NCI-H446 treated with DMSO at 0.1 percent for 48 hours (cell line): ENCODE measurements at places on chromosomes 2 and 18.

DNA sequence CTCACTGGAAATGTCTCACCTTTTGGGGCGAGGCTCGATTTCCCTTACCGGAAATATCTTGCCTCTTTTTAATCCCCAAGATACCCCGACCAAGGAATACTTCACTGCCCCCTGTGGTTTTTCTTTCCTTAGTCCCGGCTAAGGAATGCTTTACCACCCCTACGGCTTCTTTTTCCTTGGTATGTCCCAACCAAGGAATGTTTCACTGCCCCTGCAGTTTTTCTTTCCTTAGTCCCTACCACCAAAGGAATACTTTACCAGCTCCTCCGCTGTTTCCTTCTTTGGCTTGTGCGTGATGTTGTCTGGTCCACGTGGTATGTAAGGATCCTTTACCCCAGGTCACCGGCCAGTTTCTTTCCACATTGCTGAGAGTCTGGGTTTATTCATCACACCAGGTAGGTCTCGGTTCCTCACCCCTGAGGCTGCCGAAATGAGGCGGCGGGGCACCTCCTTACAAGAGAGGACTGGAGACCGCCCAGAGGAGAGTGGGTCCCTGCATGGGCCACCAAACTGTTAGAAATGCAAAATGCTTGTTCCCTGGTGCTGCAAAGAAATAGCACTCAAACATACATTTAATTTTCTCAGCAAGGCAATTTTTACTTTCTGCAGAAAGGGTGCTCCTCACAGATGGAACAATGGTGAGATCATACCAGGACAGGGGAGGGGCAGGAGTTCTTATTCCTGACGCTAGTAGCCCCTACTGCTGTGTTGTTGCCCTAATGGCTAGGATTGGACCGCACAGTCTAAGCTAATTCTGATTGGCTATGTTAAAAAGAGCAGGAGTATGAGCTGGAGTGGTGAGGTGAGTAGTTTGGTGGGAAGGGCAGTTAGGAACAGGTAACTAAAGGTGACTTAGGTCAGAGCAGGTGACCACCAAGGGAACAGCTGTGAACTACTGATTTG lies 33.4 kb upstream of the CLASP1 start:
- no peak for DNase-seq

GRCh38 chr2:100125626-100126025 lies 16.8 kb downstream of the AFF3 start:
- no peak for DNase-seq

DNA sequence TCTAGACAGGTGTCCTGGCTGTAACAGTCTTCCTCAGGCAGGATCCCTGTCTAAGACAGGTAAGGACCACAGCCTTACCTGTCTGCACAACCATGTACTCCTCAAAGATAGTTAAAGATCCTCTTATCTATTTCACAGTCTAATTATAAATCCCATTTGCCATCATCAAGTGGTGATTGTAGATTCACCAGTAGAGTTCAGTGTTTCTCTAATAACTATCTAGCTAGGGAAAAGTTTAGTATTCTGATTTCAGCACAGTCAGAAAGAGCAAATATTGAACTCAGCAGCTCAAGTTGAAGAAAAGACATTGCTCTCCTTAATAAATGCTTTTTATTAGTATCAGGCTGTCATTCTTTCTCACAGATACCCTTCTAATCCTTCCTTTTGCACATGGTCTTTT lies 1305.5 kb upstream of the NXPH2 start:
- DNase-seq, result peak; percentile 11

DNA sequence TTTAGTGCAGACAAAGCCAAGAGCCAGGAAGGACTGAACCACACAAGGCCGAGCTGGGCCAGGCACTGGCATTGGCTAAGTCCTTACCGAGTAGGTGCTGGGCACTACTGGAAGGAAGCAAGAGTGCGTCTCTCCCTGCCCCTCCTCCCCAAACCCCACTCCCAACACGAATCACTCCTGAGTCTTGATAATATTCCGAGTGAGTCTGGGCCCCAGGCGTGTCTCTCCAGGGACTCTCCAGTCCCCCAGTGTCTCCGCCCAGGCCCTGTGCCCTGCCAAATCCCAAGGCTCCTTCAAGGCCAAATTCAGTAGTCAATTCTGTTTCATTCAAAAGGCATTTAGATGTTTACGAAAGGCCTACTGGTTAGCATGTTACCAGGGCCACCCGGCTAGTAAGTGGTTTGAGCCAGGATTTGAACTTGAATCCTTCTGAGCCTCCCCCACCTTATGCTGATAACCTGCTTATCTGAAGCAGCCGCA lies 82.8 kb downstream of the GLI2 start:
- peak; percentile 39 for DNase-seq

- no peak for DNase-seq
These were observed 9.4 kb upstream of the RALB start for GRCh38 chr2:120243211-120243610.

- no peak for DNase-seq
These were observed 32.3 kb downstream of the CYP27C1 start for GRCh38 chr2:127187831-127188230.

GRCh38 chr2:170113168-170113894 lies 64.6 kb upstream of the MYO3B start:
- DNase-seq, result no peak

GRCh38 chr2:67057901-67058703 lies 339.0 kb upstream of the ETAA1 start:
- no peak for DNase-seq

DNA sequence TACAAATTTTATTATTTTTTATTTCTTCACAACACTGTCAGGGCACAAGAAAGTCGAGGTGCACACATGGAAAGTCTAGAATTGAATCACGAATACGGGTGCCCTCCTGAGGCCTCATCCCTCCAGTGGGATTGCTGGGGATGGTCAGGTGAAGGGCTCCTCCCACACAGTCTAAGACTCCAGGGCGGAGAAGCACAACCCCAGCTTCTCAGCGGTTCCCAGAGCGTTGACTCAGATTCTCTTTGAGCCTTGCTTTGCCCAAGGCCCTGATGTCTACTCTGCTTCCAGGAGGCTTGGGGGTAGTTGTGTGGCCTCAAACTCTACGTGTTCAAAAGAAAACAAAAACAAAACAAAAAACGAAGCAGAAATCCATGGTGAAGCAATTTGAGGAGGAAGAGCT lies 108.4 kb downstream of the LYPD6B start:
- no peak for DNase-seq

DNA sequence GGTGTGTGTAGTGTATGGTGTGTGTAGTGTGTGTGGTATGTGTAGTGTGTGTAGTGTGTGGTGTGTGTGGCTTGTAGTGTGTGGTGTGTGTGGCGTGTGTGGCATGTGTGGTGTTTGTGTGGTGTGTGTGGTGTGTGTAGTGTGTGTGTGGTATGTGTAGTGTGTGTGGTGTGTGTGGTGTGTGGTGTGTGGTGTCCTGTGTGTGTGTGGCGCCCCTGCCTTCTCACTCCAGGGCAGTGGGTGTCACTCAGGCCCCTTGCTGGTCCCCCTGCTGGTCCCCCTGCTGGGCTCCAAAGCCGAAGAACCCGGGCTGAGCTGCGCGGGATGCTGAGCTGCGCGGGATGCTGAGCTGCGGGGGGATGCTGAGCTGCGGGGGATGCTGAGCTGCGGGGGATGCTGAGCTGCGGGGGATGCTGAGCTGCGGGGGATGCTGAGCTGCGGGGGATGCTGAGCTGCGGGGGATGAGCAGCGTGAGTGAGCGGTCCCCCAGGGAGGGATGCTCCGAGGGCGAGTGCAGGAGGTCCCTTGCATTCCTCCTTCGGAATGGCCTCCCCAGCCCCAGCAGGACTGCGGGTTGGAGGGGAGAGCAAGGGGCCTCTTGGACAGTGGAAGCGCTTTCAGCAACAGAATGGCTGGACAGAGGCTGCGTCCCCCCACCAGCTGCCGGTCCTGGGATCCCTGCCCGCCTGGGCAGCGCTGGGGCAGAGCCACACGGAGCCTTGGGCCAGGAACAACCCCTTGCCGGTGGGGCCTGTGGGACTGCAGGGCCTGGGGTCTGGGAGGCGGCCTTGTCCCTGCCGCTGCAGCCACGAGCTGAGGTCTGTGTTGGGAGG lies 3.4 kb upstream of the RTP5 start:
- no peak for DNase-seq

DNA sequence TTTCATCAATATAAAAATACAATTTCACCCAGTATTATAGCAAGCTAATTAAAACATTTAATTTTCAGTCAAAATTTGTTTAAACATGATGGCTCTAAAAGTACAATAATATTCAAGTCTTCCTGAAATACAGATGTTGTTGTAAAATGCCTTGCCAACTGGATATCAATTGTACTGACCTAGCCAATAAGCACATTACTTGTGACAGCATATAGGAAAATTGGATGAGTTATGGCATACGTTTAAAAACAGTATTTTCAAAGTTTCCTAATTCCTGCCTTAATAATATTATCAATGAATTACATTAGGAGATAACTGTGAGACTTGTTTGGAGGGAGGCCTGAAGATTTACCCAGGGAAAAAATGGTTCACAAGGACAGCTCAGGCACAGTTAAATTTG lies 336.9 kb upstream of the CDH20 start:
- DNase-seq, result no peak

- no peak for DNase-seq
These were observed 37.7 kb upstream of the MEX3C start for GRCh38 chr18:51235009-51235789.

- no peak for DNase-seq
These were observed 89.7 kb downstream of the BABAM2 start for GRCh38 chr2:27980242-27980641.

DNA sequence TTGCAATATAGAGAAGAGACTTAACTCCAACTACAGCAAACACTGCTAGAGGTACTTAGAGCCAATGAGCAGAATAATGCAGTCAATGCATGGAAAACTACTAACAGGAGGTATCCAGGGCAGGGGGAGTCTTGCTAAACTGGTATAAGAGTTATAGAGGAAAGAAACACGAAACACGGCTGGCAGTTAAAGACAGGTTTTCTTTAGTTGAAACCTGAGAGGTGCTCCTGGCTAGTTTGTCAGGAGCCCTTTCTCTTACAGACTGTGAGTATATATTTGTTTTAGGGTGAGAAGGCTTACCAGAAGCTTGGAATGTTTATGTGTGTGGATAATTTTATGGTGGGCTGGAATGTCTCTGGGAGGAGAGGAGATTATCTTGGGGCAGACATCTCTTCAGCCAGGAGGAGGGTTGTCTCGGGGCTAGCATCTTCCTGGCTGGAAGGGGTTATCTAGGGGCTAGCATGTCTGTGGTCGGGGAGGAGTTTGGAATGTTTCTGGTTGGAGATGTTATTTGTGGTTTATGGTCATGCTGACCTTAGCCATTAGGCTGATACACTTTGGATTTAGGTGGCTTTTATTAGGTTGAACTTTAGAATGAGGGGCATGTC lies 1048.8 kb downstream of the DPP10 start:
- no peak for DNase-seq

GRCh38 chr2:4219571-4219970 lies 516.2 kb downstream of the DCDC2C start:
- DNase-seq, result no peak

GRCh38 chr2:64401529-64401880 lies 52.5 kb upstream of the LGALSL start:
- DNase-seq, result no peak

GRCh38 chr18:59954755-59955156 lies 55.0 kb downstream of the PMAIP1 start:
- DNase-seq, result no peak

DNA sequence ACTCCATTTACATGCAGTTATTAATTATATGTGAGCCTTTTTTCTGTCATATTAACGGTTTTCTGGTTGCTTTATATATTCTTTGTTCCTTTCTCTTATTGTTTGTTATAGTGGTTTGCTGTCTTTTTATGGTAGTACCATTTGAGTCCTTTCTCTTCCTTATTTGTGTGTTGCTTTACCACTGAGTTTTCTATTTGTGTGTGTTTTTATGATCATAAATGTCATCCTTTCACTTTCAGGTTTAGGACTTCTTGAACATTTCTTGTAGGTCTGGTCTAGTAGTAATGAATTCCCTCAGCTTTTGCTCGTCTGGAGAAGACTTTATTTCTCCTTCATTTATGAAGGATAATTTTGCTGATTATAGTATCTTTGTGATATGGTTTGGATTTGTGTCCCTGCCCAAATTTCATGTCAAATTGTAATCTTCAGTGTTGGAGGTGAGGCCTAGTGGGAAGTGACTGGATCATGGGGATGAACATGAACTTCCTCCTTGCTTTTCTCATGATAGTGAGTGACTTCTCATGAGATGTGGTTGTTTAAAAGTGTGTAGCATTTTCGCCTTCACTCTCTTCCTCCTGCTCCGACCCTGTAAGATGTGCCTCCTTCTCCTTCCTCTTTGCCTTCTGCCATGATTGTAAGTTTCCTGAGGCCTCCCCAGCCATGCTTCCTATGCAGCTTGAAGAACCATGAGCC lies 11.5 kb downstream of the GCC2 start:
- no peak for DNase-seq

DNA sequence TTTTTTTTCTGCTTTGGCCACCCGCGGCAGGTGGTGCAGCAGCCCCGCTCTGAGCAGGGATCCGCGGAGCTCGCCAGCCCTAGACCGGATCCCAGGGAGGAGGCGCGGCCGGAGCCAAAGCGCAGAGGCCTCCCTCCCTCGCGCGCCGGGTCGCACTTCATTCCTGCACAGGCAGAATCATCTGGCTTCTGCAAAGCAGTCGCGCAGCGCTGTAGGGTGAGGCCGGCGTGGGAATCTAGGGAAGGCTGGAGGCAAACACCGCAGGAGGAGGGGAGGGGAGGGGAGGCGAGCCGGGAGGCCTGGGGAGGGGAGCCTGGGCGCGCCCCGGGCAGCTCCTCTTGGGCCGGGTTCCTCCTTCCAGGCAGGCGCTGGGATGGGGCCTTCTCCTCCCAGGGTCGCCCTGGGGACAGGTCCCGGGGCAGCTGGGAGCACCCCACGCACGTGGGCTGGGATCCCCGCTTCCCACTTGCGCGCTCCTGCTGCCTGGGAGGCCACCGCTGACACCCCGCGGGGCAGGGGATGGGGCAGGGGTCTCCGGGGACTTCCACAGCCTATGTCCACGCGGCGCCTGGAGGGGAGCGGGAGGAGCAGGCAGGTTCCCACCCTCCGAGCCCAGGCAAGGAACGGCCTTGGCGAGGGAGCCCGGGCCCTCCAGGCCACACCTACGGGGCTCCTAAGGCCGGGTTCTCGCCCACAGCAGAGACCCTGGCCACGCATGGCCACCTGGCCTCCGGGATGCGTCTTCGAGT lies 45.0 kb downstream of the MBP start:
- DNase-seq, result no peak

- no peak for DNase-seq
These were observed 476.7 kb downstream of the EPHA4 start for GRCh38 chr2:221095356-221095755.

GRCh38 chr18:49521216-49521835 lies 34.3 kb upstream of the C18orf32 start:
- DNase-seq, result no peak

DNA sequence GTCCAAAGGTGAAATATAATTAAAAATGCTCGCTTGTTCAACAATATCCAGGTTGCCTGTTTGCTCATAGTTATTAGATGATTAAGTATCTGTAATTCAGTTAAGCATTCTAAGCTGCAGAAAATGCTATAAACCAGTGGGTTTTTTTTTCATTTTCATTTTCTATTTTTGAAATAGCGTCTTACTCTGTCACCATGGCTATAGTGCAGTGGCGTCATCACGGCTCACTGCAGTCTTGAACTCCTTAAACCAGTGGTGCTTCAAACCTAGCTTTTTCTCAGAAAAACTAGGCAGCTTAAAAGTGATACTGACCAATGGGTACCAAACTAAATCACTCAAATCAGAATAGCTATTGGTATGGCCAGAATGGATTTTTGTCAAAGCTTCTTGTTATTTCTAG lies 925.2 kb downstream of the TSN start:
- DNase-seq, result no peak
